ENCODE measurements at places on chromosomes 1 and 21.

DNA sequence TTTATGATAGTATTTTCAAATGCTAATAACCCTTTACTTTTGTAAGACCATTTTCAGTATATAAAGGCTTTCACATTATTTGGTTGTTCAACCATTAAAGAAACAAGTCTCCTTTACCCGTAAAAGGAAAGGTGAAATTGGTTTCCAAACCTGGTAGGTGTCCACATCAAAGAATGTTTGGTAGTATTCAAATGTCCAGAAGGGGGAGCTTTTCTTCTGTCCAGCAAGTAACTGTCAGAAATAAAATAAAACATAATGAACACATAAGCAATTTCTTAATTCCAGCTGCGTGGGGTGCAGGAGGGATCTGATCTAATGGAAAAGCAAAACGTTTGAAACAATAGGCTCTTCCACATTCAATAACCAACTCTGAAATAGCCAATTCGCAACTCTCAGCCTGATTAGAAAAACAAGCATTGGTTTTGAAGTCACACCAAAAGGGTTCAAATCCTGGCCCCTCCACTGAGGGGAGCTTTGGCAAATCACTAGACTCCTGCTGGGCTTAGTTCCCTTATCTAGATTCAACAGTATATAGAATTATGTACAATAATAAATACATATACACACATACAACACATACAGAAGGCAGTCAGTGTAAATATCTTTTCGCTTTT lies 11.0 kb downstream of the YIPF1 start:
- DNase-seq: peak; percentile 70

- DNase-seq: peak; percentile 12
Measured at GRCh38 chr1:77143529-77144121, 75.6 kb downstream of the PIGK start.

- no peak for DNase-seq
Measured at GRCh38 chr21:45126204-45126626, 51.8 kb downstream of the ADARB1 start.

DNA sequence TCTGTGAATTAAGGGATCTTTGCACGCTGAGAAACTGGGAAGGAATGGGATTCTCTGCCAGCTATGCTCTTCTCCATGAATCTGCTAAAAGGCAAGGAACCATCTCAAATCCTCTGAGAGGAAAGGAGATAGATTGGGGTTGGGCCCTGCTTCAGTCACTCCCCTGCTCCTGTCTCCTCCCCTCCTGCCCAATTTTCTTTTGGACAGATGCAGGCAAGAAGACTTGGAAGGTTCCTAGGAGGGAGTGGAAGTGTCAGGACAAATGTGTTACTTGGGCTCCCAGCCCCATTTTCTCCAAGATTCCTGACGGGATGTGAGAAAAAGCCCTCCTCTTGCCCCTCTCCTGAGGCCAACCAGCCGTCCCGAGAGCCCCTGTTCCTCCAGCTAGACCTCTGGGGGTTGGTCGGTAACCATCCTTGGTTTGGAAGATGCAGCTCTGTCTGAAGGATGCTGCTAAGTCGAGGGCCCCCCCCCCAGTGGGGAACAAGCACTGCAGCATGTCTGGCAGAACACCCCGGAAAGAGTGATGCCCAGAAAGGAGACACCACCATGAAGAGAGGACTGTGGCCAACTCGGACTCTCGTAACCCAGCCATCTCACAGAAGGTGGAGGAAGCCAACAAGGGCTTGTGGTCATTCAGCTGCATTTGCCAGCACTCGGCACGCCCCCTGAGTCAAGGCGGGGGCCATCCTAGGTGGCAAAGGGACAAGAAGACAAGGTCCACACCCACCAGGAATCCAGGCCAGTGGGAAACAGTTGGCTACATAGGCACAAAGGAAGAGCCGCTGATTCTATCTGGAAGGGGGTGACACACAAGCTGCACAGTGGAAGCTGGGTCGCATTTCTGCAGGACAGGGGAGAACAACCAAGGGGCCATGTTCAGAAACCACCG lies 43.7 kb downstream of the CDK18 start:
- no peak for DNase-seq

DNA sequence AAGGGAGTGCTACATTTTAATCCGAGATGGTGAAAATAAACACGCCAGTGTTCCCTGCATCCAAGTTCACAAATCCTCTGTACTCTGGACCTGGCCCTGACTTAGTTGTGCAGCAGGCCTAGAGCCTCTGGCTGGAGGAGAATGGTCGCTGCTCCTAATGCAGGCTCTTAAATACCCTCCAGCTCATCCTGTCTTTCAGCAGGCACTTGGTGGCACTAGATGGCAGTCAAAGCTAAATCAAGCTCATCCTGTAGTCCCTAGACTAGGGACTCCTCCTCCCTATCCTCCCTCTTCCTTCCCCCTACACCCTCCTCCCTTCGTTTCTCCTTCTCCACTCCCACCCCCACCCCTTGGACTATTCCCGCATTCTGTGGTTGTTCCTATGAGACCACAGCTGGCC lies 41.6 kb upstream of the MTR start:
- peak; percentile 12 for DNase-seq

- no peak for DNase-seq
Measured at GRCh38 chr1:157734321-157734720, 33.8 kb upstream of the FCRL3 start.

- no peak for DNase-seq
Measured at GRCh38 chr21:46187814-46188213, 3.6 kb upstream of the SPATC1L start.

GRCh38 chr1:2224631-2225428 lies 3.3 kb upstream of the SKI start:
- DNase-seq: peak; percentile 17

- DNase-seq: no peak
Measured at GRCh38 chr1:228976316-228976715, 241.0 kb downstream of the RHOU start.

- peak; percentile 74 for DNase-seq
Measured at GRCh38 chr1:24438423-24438901, 22.9 kb downstream of the NIPAL3 start.

- DNase-seq: no peak
Measured at GRCh38 chr1:30680429-30680828, 43.0 kb downstream of the MATN1 start.

DNA sequence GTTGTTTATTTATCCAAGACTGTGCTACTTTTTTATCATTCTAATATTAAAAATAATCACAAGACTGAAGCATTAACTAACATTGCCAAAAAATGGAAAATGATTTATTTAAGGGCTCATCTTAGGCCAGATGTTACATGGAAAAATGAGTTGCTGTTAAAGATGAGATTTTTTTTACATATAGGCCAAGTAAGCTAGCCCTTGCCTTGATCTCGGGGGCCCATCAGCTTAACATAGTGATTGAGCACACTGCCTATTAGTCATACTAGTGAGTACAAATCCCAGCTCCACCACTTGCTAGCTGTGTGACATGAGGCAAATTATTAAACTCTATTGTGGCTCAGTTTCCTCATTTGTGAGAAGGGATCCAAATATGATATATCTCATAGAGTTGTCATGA lies 275.9 kb upstream of the SNX7 start:
- no peak for DNase-seq

GRCh38 chr1:33338440-33339211 lies 17.7 kb upstream of the A3GALT2 start:
- DNase-seq: peak; percentile 96

DNA sequence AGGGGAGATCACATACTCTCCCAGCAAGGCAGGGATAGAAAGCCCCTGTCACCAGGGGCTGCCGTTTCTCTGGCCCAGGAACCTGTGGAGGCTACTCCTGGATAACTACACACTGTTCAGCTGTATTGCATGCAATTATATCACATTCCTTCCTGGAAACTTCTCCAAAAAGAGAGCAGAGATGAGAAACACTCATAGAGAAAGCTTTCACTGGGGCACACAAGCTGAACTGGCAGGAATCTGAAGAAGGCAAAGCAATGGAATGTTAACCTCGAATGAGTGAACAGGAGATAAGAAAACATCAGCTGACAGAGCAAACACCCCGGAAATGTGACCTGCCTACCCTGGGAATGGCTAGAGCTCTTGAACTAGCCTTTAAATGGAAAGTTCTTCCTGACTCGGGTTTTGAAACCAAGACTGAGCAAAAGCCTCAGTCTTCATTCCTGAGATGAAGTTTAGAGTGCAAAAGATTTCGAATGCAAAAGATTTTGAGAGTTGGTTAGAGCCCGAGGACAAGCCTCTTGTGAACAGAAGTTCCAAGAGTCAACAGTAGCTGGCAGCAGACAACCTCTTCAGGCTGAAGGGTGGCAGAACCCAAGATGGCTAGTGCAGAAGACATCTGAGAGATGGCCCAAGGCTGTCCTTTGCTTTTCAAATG lies 32.3 kb downstream of the CCN1 start:
- peak; percentile 98 for DNase-seq

DNA sequence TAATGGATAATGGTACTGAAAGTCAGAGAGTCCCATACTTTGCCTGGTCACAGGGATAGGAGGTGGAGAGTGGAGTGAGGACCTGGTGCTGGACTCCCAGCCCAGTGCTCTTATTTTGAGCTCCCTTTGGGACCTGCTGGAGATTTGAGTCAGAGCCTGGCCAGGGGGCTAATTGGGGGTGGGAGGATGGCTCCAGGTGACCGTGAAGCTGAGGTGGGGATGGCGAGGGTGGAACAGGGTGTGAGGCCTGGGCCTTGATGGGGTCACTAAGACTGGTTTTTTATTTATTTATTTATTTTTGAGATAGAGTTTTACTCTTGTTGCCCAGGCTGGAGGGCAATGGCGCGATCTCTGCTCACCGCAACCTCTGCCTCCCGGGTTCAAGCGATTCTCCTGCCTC lies 17.8 kb downstream of the AMPD2 start:
- no peak for DNase-seq

DNA sequence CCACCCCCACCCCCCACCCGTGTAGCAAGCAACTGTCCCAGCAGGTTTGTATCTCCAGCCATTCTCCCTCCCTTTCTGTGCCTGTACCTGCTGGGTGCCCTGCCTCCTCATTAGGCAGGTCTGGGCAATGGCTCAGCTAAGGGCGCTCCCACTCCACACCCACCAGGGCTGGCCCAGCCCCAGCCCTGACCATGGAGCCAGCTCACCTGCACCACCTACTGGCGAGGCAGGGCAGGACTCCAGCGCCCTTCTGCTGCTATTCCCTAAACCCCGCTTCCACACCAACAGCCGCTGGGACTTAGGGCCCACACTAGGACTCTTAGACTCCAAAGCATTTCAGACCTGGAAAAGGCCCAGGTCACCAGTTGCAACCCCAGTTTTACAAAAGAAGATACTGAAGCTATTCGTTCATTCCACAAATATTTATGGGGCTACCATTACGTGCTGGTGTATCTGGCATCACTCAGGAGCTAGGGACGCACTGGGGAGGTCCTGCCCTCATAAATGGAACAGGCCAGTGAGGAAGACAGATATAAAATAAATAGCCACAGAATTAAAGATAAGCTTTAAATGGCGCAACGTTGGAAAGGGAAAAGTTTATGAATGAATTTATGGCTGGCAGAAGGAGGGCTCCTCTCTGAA lies 24.0 kb downstream of the PGLYRP3 start:
- DNase-seq: no peak

- no peak for DNase-seq
Measured at GRCh38 chr1:5873556-5873955, 118.7 kb downstream of the NPHP4 start.

GRCh38 chr1:18530587-18531502 lies 50.1 kb downstream of the KLHDC7A start:
- DNase-seq: no peak

GRCh38 chr1:54614024-54614423 lies 9.3 kb downstream of the FAM151A start:
- DNase-seq: no peak

Data from AG10803 (cell line).